ENCODE measurements at places on chromosomes 5 and 9.

- DNase-seq, result no peak
Observed at GRCh38 chr9:89376741-89377351, 58.5 kb downstream of the SECISBP2 start.

- DNase-seq, result no peak
Observed at GRCh38 chr9:89234205-89235067, 55.8 kb upstream of the SHC3 start.

DNA sequence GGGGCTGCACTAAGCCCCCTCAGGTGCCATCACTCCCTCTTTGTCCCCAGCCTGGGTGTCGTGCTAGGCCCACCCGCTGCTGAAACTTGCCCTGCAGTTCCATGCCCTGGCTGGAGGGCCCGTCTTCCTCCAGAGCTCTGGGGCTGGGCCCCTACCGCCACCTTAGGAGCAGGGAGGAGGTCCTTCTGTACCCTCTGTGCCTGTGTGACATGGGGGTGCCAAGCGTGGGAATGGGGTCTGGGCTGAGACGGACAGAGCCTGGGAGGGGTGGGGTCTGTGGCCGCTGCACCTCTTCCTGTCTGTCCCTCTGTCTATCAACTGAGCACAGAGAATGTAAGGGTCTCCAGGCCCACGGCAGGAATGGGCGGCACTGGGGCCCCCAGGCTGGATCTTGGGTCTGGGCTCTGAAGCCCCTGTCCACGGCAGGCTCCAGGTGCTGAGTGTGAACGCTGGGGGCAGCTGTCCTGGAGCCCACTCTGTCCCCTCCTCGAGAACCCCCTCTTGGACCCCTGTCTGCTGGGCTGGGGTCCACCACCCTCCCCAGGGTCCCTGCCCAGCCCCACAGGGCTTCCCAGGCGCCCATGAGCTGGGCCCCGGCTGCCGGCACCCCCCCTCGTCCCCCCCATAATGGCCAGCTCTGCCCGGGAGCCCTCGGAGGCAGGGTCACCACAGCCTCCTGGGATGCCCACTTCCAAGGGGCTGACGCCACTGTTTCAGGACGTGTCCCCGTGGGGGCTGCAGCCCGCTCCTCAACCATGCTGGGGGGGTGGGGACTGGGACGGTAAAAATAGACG lies 15.8 kb upstream of the NRARP start:
- DNase-seq, result no peak

DNA sequence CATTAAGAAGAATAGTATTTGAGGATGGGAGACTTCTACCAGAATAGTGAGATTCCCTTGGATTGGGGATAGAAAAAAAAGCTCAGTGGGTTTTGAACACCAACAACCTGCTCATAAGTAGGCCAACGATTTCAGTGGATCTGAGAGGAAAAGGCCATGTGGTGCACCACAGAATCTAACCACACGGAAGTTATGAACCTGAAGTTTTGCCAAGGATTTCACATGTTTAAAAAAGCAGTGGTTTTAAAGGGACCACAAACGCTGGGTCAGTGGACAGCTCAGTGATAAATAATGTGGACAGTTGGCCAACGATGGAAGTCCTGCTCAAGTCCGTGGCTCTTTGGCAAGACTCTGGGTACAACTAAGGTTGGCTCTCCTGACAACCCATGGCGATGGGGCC lies 107.2 kb upstream of the TXNDC8 start:
- DNase-seq, result no peak

- DNase-seq, result no peak
Observed at GRCh38 chr5:155343468-155343867, 329.9 kb downstream of the KIF4B start.

DNA sequence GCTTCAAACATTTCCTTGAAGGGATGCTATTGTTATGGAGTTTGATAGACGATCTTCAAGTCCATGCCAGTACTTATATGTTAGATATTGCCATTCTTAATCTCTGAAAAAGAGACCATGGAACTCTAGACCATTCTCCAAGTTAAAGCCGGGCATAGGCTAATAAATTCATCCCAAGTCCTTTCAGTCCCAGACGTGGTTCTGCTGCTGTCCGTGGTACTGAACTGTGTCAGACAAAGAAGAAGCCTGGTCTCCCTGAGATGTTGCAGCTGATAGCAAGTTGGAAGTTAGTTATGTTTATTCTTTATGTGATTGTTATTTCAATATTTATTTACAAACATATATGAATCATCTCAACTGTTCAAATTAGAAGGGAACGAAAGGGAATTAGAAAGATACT lies 158.7 kb downstream of the NMUR2 start:
- DNase-seq, result no peak

DNA sequence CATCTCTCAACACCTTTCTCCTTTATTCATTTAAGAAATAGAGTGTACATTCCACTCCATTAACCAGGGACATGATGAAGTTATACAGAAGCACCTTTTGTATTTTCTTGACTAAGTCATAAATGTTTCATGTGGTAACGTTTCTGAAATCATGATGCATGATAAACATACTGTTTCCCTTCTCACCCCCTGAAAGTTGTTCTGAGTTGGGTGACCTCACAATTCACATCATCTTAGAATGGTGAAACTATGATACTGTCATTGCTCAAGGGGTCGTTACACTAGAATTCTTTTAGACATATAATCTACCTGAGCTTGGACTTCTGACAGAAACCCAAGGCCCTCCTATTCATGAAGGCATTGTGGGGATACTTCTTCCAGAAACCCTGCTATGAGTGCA lies 37.8 kb upstream of the MIER3 start:
- DNase-seq, result no peak

- no peak for DNase-seq
Observed at GRCh38 chr9:91378695-91379127, 17.0 kb upstream of the AUH start.

GRCh38 chr9:90433398-90433941 lies 209.2 kb downstream of the DIRAS2 start:
- no peak for DNase-seq

- peak; percentile 73 for DNase-seq
Observed at GRCh38 chr9:4740638-4741364, at the start of gene AK3. TSS of gene AK3 (minus strand) at chr9:4741202. CDS start at chr9:4741087, 115 bp downstream.

- DNase-seq, result no peak
Observed at GRCh38 chr9:134682026-134682425, 40.4 kb downstream of the COL5A1 start.

- no peak for DNase-seq
Observed at GRCh38 chr9:19085295-19085694, 17.4 kb downstream of the HAUS6 start.

- no peak for DNase-seq
Observed at GRCh38 chr5:134460551-134460950, 48.9 kb upstream of the CDKN2AIPNL start.

DNA sequence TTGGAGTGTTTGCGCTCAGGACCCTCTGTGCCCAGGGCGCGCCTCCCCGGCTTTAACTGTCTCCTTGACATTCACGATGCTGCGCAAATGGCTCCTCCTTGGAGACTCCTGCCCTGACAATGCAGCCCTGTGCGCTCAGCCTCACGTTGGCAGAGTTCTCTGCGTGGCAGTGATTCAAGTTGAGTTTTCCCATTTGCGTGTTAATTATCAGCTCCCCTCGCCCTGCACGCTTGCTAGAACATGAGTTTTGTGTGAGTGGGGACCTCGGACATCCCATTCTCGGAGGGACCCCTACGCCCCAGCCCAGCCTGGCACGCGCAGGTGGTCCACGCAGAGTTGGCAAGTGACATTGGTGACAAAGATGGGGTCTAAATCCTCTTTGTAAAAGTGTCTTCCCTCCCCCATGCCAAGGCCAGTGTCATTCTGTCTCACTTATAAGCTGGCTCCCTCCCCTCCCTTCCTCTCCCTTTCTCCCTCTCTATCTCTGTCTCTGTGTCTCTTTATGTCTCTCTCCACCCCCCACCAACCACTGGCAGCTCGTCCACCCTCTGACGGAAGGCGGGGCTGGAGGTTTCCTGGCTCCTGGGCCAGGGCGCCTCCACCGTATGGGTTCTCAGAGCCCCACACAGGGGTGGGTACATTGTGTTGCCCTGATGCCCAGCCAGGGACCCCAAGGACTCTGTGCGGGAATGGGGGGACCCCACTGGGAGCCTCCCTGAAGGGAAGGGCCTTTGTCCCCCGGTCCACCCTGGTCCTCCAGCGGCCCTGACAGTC lies 169.3 kb downstream of the OLFM1 start:
- DNase-seq, result no peak

- DNase-seq, result no peak
Observed at GRCh38 chr9:126025991-126026390, 278.8 kb downstream of the PBX3 start.

- no peak for DNase-seq
Observed at GRCh38 chr9:26975728-26976707, 19.8 kb downstream of the IFT74 start.

GRCh38 chr5:146813346-146814157 lies 65.0 kb downstream of the PPP2R2B start:
- DNase-seq, result no peak

- no peak for DNase-seq
Observed at GRCh38 chr9:33908114-33908513, 91.2 kb downstream of the UBE2R2 start.

DNA sequence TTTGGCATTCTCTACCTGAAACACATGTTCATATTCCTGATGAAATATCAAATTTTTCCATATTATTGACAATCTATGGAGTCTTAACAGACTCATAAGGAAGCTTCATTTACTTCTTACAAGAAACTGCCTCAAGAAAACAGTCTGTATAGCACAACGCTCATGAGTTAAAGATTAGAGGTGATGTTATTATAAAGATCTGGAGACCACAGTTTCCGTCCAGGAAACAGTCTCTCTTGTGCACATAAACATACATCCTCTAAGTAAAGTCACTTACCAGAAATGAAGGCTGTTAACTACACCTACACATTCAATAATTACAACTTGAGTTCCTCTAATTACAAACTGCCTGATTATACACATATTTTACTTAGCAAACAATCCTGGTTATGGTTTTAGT lies 86.9 kb downstream of the RAPGEF6 start:
- DNase-seq, result no peak

GRCh38 chr5:74950836-74951515 lies 84.8 kb upstream of the FAM169A start:
- DNase-seq, result no peak

DNA sequence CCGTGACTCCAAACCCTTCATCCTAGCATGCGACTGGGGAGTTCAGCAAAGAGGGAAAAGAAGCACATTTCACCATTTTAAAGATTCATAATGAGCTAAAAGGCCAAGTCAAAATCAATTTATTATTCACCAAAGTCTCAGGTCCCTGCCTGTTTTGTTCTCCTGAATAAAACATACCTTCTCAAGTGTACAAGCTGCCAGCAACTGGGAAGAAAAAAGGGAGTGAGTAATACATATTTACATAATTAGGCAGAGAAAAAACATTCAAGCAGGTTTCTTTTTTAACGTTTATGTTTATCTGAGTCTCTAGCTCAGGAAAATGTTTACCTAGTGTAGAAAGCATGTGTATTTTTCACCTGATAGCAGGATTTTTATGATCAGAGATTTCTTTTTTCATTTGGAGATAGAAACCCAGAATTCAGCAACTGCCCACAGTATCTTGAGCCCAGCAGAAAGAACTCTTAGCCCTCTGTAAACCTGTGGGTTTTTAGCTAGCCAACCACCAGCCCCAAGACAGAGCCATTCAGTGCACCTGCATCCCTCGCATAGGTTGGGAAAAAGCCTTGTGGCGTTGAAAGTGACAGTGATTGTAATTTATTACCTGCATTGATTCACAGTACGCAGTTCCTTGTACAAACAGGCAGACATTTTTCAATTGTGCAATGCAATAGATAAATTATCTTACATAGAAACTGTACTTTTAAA lies 117.9 kb upstream of the GRIA1 start:
- no peak for DNase-seq

GRCh38 chr5:11047030-11047429 lies 286.0 kb upstream of the DAP start:
- DNase-seq, result no peak

- no peak for DNase-seq
Observed at GRCh38 chr9:112599732-112600131, 113.1 kb downstream of the KIAA1958 start.

DNA sequence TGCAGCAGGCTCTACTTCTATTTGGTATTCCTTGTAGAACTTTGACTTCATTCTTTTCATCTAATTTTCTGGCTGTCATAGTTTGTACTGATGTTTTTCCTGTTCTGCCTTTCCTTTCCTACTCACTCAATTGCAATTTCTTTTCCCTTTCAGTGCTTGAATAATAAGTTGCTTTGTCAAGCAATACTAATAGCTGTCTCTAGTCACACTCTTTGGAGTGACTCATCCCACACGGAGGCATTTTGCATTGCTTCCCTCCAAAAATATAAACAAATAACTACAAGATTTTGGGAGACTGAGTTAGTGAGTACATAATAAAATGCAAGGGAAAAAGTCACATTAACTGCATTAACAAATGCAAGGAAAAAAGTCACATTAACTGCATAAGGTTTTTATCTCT lies 465.9 kb downstream of the CDH9 start:
- no peak for DNase-seq

DNA sequence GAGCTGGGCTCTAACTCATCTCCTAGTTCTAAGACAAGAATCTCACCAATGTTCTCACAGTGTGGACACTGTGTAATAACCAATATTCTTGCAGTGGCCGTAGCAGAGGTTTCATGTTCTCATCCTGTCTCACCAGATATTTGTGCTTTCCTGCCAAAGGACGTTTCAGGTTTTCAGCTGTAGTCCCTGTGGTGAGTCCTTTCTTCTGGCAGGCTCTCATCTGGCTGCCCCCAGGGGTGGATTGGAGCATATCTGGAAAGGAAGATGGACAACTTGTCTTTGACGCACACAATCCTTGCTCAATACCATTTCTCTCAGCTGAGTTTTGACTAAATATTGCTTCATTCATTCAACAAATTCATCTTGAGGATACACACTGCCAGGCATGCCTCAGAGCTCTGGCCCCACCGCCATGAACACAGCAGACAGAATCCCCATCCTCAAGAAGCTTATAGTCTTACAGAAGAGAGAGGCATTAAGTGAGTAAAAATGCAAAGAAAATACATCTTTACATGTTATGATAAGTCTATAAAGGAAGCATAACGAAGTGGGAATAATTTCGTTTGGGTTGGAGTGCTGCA lies 33.8 kb upstream of the NEURL1B start:
- DNase-seq, result no peak

DNA sequence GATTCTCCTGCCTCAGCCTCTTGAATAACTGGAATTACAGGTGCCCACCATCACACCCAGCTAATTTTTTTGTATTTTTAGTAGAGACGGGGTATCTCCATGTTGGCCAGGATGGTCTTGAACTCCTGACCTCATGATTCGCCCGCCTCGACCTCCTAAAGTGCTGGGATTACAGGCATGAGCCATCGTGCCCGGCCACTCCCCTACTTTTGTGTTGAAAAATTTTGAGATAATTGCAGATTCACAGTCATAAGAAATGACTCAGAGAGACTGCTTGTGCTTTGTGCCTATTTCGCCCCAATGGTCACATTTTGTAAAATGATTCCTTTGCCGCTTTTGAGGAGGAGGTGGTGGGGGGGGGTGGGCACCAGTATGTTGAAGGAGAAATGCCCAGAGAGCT lies 48.1 kb upstream of the SH3PXD2B start:
- DNase-seq, result no peak

- DNase-seq, result no peak
Observed at GRCh38 chr9:104075801-104076753, 18.0 kb upstream of the SMC2 start.

Data from stimulated activated CD8-positive, alpha-beta memory T cell treated with anti-CD3 and anti-CD28 coated beads, Interleukin-15, amount 100 ng/mL, for 4 hours (primary cell).